ENCODE measurements at places on chromosomes 3 and 15.

- peaks cover 2% of the 10 kb centered on the region for H3K4me1 ChIP-seq
- H3K4me3 ChIP-seq: no peak overlapping the region
- H3K36me3 ChIP-seq: no peaks in the 10 kb centered on the region
- H3K27me3 ChIP-seq: peaks cover 2% of the 10 kb centered on the region
Measured at GRCh38 chr3:197801891-197802778, 11.1 kb downstream of the LRCH3 start.

GRCh38 chr3:196207833-196208607 lies 3.2 kb downstream of the ZDHHC19 start:
- peak overlapping the region; percentile 67 for H3K4me3 ChIP-seq
- H3K27ac ChIP-seq: no peak overlapping the region
- peaks cover 13% of the 10 kb centered on the region for H3K27me3 ChIP-seq
- peaks cover 4% of the 10 kb centered on the region for H3K36me3 ChIP-seq
- no peaks in the 10 kb centered on the region for H3K4me1 ChIP-seq

- no peaks in the 10 kb centered on the region for H3K36me3 ChIP-seq
- DNase-seq: no peak
- no peaks in the 10 kb centered on the region for H3K4me1 ChIP-seq
Measured at GRCh38 chr3:38834110-38834509, 18.1 kb upstream of the SCN10A start.

DNA sequence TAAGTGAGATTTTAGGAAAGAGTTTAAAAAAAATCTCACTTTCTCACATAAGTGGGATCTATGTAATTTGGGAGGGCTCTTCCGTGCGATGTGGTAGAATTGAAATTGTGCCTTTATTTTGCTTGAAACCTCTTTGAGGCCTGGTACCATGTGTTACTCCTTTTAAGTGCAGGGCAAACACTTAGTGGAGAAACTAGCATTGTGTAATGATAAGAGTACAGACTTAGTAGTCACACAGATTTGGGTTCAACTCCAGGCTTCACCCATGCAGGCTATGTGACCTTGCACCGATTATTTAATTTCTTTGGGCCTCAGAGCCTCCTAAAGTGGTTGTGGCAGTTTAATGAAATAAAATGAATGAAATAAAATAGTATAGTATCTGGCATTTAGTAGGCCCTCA lies 2.4 kb downstream of the PSMA4 start:
- no peak overlapping the region for H3K27ac ChIP-seq
- H3K4me1 ChIP-seq: peaks cover 9% of the 10 kb centered on the region

- peak overlapping the region; percentile 68 for H3K27ac ChIP-seq
- H3K4me1 ChIP-seq: peaks cover 35% of the 10 kb centered on the region
- H3K27me3 ChIP-seq: no peaks in the 10 kb centered on the region
- no peak overlapping the region for H3K4me3 ChIP-seq
- DNase-seq: no peak
- no peaks in the 10 kb centered on the region for H3K36me3 ChIP-seq
Measured at GRCh38 chr3:32432045-32432710, 40.5 kb downstream of the CMTM7 start.

- no peak for DNase-seq
- H3K4me3 ChIP-seq: no peak overlapping the region
- H3K27me3 ChIP-seq: peaks cover 8% of the 10 kb centered on the region
- peak overlapping the region; percentile 67 for H3K27ac ChIP-seq
- H3K4me1 ChIP-seq: peaks cover 16% of the 10 kb centered on the region
Measured at GRCh38 chr3:141336672-141337522, 31.4 kb upstream of the ZBTB38 start.

DNA sequence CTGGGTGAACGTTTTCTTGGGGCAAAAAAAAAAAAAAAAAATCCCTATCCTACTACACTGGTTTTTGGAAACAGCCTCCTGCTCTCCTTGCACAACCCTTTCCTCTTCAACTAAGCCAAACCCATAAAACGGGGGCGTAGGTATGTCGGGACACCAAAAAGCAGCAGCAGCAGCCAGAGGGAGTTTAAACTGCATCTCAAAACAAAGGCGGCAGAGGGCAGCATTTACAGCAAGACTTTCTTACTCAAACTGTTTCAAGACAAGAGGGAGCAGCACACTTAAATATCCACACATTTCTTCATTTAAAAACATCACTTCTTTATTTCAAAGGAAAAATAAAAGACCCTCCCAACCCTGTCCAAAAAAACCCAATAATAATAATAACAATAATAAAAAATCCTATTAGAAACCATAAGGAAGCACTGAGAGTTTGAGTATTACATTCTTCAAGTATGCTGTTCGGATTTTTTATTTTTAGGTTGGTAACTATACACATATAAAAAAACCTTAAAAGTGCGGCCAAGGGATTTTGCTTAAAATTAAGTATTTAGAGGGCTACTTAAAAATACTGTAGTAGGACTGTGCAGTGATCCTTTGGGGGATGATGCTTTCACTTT lies 43.9 kb upstream of the PLXND1 start:
- H3K27me3 ChIP-seq: no peaks in the 10 kb centered on the region
- H3K4me1 ChIP-seq: peaks cover 3% of the 10 kb centered on the region
- no peak overlapping the region for H3K27ac ChIP-seq
- peak; percentile 67 for DNase-seq
- no peaks in the 10 kb centered on the region for H3K36me3 ChIP-seq

DNA sequence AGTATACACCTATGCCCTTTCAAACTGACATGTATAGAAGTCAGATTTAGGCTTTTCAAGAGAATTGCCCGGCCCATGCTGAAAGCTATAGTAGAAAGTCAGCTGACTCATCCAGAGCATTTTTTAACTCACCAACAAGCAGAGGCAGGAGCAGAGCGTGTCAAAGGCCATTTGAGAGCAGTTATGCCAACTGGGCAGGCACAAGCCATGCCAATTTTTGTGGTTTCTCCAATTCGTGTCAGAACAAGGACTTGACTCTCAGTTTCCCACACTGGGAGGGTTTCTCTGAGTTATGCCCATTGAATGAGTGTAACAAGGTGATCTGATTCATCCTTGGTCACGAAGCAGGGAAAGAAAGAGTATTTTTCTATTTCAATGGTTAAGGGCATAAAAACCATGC lies 403.3 kb upstream of the THBS1 start:
- no peaks in the 10 kb centered on the region for H3K36me3 ChIP-seq
- H3K4me1 ChIP-seq: no peaks in the 10 kb centered on the region
- DNase-seq: no peak
- no peak overlapping the region for H3K27ac ChIP-seq
- H3K27me3 ChIP-seq: no peaks in the 10 kb centered on the region

GRCh38 chr3:79003994-79004393 lies 763.8 kb downstream of the ROBO1 start:
- H3K27me3 ChIP-seq: no peaks in the 10 kb centered on the region
- peak overlapping the region; percentile 39 for H3K27ac ChIP-seq
- DNase-seq: no peak
- H3K4me3 ChIP-seq: peak overlapping the region; percentile 78

DNA sequence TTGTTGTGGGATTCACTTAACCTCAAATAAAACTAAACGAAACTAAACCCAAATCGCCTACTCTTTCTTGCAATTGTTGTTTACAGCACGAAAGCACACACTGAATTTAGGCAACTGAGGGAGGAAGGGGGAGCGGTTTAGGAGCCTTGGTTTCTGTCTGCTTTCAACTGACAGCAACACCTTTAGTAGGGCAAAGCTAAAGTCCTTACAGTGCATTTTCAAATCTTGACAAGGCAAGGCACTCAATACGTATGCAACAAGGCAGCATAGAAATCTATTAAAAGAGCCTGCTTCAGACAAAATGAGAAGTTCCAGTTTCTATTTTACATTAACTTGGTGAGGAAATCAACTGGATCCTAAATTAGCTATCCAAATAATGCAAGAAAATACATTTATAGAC lies 174.6 kb downstream of the CHST2 start:
- peaks cover 7% of the 10 kb centered on the region for H3K4me1 ChIP-seq
- no peak for DNase-seq
- H3K27ac ChIP-seq: no peak overlapping the region
- peaks cover 3% of the 10 kb centered on the region for H3K27me3 ChIP-seq
- no peaks in the 10 kb centered on the region for H3K36me3 ChIP-seq

DNA sequence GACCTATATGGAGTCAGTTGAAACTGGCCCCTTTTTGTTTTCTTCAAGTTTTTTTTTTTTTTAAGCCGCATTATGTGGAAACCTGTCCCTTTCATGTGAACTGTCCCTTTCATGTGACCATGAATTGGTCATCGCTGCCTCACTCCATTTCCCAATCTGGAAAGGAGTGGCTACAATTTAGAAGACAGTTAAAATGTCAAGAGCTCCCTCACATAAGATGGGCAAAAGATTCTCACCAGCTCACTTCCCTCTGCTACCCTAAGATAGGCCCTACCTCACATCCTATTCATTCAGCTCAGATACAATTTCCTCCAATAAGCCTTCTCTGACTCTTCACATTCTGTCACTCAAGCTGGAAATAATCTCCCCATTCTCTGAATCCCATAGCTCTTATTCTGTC lies 111.3 kb upstream of the BCL6 start:
- H3K4me1 ChIP-seq: no peaks in the 10 kb centered on the region
- no peak overlapping the region for H3K27ac ChIP-seq
- H3K36me3 ChIP-seq: peaks cover 6% of the 10 kb centered on the region

- peaks cover 32% of the 10 kb centered on the region for H3K4me1 ChIP-seq
- peaks cover 6% of the 10 kb centered on the region for H3K36me3 ChIP-seq
- H3K4me3 ChIP-seq: no peak overlapping the region
- H3K27me3 ChIP-seq: peaks cover 5% of the 10 kb centered on the region
- H3K27ac ChIP-seq: no peak overlapping the region
Measured at GRCh38 chr3:58191361-58191991, 19.3 kb downstream of the DNASE1L3 start.

Data from glutamatergic neuron (in vitro differentiated cells).